ENCODE measurements at places on chromosomes 2 and 18. TPM values are rescaled to one million over a fixed set of nuclear protein-coding genes. Genes with fewer than 3 reads are reported as not detected.

The DOK1 gene
- total RNA-seq = 19.0 TPM

The WDSUB1 gene
- 8.1 TPM for total RNA-seq

The DSG1 gene
- not detected for total RNA-seq

The FOXI3 gene
- not detected for total RNA-seq

The PLA2R1 gene
- total RNA-seq = 7.0 TPM

DNA sequence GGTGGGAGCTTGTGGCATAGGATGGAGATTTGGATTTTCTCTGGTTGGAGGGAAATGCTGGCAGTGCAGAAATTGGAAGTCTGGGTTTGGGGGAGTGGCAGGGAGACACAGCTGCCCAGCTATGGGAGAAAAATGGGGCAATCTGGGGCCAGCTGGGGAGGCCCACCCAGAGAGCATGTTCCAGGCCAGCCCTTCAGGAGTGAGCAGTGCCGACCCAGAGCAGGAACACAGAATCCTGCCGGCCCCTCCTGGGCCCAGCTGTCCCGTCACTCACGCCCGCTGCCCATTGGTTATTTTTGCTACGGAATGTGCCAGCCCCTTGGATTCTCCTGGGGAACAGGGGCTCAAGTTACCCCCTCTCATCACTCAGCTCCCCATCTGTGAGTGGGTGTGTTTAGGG lies 4.9 kb downstream of the SPEG start:
- DNase-seq = no peak

GRCh38 chr2:52084759-52085158 lies 1052.8 kb upstream of the NRXN1 start:
- no peak for DNase-seq

- no peak for DNase-seq
Measured at GRCh38 chr2:228063558-228063957, 117.9 kb downstream of the SPHKAP start.
